ENCODE measurements at places on chromosomes 11 and 22.

GRCh38 chr11:35615921-35616900 lies 2.0 kb upstream of the FJX1 start:
- DNase-seq, result no peak

DNA sequence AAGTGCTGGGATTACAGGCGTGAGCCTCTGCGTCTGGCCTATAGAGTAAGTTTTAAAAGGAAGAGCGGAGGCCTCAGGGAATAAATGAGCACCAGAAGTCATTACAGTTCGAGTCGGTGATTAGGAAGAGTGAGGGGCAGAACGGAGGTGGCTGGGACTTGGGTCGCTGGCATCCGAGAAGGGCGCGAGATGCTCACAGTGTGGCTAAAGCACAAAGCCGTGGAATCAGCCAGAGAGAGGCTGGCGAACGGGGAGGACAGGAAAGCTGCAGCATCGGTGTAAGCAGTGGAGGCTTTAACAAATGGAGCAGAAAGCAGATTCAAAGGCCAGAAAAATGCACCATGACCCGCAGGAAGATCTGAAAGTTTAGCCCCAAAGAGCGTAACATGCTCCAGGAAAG lies 2.7 kb upstream of the KRTAP5-4 start:
- DNase-seq, result no peak

GRCh38 chr11:109733245-109733644 lies 311.3 kb downstream of the C11orf87 start:
- no peak for DNase-seq

DNA sequence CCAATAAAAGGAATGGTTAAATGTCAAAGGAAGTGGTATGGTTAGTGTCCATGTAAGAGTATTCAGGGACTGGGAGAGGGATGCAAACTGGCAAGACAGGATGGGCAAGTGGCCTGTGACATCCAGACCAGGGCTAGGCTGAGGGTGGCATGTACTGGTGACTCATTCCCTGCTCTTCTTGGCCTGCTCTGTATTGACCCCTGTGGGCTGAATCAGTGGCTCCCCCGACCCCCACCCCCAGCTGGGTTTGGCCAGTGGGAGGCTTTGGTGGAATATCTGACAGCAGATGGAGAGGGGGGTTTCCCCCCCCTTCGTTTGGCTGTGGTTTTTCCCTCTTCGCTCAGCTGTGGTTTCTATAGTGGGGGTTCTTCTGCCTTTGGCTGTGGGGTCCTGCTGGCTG lies 87.7 kb downstream of the CSNK2A3 start:
- DNase-seq, result no peak

- DNase-seq, result no peak
These were observed 844.2 kb downstream of the JRKL start for GRCh38 chr11:97234016-97234415.

GRCh38 chr11:35166369-35167360 lies 27.7 kb downstream of the CD44 start:
- no peak for DNase-seq

GRCh38 chr11:65640483-65641296 lies 2.8 kb downstream of the SIPA1 start:
- no peak for DNase-seq

DNA sequence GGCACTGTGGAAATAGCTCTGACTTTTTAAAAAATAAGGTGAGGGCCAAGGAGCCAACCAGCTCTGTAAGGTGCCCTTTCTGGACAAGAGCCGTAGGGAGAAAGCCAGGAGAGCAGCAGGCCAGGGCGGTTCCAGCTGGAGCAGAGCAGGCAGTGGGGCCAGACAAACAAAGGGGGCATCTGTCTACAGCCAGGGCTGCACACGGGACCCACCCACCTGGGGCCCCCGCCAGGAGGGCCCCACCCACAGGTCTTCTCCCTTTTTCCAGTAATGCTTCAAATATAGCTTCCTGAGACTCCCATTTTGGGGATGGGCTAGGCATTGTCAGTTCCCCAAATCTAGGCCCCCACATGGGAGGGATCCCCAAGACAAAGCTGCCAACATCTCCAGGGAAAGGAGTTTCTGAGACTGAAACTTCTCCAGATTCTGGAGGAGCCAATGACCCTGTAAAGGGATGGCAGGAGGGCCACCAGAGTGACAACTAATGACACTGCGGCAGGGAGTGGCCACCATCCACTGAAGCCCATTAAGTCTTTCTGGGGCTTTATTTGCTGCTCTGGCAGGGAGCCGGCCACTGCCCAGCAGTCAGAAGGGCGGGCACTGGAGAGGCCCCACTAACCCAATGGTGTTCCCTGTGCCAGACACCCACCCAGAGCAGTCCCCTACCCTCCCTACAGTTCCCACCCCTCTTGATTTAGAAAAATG lies 1.9 kb downstream of the ZFTA start:
- DNase-seq, result no peak

DNA sequence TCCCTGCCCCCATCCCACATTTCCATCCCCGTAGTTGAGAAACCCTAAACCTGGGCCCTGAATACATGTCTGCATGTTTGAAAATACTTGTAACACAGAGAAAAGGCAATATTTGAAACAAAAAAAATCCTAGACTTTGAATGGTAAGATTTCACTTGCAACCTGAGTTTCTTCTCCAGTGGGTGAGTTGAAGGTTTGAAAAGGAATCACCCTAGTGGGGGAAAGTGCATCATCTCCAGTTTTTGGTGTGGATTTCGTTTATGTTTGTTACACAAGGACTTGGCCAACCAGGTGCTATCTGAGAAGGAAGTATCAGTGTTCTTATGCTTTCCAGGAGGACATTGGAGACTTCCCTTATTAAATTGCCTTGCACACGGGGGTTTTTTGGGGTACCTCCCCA lies 90.4 kb downstream of the ABTB2 start:
- DNase-seq, result no peak

DNA sequence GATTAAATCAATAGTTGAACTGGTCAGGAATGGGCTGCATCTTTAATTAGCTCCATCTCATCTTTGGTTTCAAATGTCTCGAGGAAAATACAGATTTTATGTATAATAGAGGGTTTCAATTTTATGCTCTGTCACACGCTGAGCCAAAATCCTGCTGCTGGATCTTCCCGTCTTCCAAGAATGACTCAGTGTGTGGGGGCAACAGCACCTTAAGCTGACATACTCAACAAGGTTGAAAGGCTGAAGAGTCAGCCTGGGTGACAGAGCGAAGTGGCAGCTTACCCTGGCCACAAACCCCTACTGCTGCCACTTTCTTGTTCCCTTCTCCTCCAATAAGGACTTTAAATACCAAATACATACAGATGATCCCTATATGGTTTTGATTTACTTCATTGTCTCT lies 9.0 kb upstream of the PCF11 start:
- DNase-seq, result no peak

DNA sequence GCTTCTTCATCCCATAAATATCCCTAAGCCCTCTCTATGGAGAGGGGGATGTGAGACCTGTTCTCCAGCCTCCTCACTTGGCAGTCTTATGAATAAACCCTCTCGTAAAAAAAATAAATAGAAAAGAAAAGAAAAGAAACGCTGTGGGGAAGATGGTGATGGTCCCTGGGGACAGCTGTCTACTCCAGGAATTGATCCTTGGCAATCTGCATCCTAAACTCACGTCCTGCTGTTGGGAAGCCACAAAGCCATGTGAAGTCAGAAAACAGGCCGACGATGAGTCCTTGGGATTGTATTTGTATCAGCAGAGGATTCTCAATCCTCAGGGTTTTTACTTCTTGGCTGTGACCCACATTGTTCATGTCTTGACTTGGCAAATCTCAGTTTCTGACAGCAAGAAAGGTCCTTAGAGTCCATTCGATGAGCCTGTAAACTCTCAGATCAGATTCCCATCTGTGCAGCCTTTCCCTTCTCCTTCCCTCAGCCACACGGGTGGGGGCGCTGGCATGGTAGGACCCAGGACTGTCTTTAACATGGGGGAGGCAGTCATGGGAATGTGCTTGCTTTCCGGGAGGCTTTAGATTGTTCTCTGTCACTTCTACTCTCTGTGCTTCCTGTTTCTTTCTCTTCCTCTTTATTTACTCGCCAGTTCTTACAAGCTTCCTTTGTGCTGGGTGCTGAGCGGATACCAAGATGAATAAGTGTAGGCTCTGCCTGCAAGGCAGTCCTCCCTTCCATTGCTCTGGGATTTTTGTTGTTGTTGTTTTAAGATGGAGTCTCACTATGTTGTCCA lies 24.9 kb downstream of the TCP11L1 start:
- no peak for DNase-seq

DNA sequence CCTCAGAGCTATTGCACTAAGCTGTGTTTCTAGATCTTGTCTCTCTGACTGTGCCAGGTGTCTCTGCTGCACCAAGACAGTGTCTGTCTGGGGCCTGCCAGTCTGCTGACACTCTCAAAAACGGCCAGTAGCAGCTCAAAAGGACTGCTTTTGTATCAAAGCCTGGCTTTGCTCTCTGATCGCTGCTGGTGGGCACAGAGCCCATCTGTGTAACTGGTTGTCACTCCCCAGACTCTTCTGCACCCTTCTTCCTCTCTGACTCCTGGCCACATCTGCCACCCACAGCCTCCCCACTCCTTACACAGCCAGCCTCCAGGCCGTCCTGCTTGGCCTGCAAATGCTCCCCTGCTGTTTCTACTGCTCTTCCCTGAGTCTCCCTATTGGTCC lies 26.5 kb downstream of the MED15 start:
- DNase-seq, result no peak

DNA sequence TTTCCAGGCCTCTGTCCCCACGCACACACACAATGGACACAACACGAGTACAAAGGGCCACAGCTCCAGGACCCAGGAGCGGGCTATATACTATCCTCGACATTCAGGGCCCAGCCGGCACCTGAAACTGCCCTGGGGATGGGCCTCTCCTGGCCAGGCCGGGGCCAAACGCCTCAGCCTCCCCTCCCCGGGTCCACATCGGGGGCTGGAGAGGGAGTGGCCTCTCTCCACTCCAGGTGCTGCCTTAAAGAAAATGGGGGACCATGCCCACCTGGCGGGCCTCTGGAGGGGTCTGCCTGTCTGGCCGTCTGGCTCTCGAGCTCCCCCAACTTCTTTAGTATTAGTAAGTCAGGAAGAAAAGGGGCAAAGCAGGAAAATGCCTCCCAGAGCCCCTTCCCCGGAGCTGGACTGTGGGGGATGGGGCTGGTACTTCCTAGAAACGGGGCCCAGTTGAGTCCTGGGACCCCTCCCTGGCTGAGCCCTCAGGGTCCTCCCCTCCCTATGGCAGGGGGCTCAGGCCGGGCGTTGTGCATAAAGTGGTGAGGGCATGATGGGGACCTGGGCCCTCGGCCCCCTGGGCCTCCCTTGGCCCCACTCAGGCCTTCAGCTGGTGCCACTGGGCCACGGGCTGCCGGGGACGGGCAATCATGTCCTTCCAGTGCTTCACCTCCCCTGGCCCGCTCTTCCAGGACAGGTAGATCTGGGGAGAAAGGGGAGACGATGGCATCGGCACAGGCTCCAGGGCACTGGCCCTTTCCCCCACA lies 9.7 kb downstream of the LRRC10B start:
- no peak for DNase-seq

DNA sequence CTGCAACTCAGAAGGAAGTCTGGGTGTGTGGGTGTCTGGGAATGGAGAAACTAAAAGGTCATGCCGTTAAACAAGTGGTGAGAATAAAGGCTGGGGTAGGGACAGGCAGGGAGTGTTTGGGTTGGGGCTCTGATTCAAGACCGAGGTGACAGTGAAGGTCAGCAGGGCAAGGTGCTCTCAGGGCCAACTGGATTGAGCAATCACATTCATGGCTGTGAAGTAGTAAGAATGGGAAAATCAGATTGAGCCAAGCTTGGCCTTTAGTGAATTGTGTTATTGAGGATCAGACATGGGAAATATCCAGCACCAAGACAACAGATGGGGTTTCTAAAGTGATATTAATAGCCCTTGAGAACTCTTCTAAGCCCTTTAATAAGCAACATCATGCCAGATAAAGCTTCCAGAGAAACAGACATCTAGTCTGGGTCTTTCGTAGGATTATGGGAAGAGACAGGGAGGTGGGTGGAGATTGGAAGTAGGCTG lies 24.3 kb downstream of the SCN3B start:
- no peak for DNase-seq

DNA sequence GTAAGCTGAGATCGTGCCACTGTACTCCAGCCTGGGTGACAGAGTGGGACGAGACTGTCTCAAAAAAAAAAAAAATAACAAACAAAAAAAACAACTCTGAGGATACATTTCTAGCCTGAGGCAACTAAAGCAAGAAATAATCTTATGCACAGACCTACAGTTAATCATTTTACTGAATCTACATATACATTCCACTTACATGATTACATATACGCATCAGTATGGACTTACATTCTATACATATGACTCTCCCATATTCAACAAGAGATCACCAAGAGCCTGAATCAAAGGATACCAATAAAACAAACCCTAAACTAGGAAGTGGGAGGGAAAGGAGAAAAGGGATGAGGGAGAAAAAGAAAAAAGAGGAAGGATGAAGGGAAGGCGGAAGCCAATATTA lies 1.1 kb downstream of the ALG8 start:
- DNase-seq, result no peak

GRCh38 chr11:57568330-57568766 lies 876 bp upstream of the UBE2L6 start:
- peak; percentile 85 for DNase-seq

- no peak for DNase-seq
These were observed 22.8 kb downstream of the OTUB1 start for GRCh38 chr11:64008914-64009633.

DNA sequence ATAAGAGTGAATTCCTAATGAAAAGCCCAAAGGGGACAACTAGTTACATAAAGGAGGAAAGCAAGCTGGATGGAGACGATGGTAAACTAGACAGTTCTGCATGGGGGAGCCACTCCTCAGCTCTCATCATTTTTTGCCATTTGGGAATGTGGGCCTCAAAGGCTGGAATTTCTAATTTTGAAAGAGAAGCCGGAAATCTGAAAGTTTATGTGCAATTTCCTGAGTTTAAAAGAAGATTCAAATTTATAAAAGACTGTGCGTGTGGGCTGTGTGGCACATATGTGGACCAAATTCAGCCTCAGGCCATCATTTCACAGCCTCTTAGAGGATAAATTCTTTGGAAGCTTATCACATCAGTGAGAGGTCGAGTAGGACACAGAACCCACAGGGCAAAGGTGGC lies 18.3 kb upstream of the CRY2 start:
- DNase-seq, result no peak

DNA sequence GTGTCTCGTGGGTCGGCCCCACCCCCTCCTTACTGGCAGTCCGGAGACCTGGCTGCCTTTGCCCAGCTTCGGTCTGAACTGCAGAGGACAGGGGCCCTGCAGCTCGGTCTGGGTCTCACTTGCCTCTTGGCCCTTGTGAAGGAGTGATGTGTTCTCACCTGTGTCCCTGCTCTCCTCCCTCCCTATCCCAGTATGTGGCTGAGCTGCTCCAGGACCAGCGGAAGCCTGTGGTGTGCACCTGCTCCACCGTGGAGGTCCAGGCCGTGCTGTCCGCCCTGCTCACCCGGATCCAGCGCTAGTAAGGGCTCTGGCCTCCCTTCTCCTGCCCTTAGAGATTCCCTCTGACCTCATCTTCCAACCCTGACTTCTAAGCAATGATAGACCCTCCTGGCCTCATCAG lies 35.7 kb upstream of the RAB1B start:
- DNase-seq, result no peak

DNA sequence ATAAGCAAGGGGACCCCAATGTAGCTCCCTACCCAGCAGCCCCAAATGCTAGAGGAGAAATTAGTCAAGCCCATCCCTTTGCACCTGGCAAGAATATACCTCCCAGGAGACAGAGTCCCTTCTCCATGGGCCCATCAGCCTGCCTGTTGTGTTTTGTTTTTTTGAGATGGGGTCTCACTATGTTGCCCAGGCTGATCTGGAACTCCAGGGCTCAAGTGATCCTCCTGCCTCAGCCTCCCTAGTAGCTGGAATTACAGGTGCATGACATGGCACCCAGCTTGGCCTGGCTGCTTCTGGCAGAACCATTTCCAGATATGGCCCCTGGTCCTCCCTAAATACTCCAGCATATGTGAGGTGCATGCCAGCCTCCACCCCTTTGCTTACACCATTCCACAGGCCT lies 22.1 kb downstream of the PDE2A start:
- no peak for DNase-seq
